ENCODE measurements at places on chromosomes 4 and X. TPM values are rescaled to one million over a fixed set of nuclear protein-coding genes. Genes with fewer than 3 reads are reported as not detected.

DNA sequence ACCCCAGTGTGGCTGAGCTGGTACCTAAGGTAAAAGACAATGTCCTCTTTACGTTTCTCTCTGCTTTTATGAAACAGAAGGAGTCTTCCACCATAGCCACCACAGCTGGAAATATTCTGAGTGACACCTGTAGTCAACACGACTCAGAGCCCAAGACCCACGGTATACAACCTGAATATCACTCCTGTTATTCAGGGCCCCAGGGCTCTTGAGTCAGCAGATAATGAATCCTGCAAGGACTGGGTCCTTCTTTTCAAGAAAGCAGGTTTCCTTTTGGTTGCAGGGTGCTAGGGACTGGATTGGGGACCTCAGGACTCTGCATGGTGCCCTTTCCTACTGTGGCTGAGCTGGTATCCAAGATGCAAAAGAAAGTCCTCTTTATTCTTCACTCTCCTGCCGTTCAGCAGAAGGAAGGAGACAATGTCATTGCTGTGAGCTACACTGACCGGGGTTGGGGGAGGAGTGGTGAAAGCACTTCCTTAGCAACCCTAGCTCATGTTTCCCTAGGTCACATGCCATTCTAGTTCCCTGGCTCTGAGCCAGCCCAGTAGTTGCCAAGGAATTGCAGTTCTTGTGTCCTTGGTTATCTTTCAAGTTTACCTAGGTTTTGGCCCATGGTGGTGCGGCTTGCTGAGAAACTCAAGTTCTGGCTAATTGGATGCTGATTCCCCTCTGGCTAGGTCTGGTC is 23.7 kb upstream of the UNC5C start:
- H3K4me1 ChIP-seq, result no peaks in the 10 kb centered on the region
- H3K27ac ChIP-seq, result no peak overlapping the region

DNA sequence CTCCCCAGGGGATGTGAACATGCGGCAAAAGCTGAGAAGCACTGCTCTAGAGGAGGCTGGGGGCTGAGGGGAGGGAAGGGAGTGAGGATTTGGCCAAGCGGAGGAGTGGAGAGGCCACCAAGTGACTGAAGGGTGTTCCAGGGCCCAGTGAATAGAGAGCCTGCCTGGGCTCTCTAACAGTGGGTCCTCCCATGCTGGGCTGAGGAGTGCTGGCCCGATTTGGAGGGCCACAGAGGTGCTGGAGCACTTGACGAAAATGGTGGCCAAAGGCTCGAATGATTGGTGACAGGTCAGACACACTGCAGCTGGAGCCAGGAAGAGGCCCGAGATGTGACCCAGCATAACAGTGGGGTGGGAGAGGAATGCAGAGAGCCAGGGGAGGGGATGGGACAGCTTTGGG is 37.5 kb upstream of the MAP3K15 start:
- no peak overlapping the region for H3K27ac ChIP-seq
- H3K27me3 ChIP-seq, result no peaks in the 10 kb centered on the region
- DNase-seq, result no peak
- peaks cover 11% of the 10 kb centered on the region for H3K4me1 ChIP-seq
- H3K4me3 ChIP-seq, result no peak overlapping the region

DNA sequence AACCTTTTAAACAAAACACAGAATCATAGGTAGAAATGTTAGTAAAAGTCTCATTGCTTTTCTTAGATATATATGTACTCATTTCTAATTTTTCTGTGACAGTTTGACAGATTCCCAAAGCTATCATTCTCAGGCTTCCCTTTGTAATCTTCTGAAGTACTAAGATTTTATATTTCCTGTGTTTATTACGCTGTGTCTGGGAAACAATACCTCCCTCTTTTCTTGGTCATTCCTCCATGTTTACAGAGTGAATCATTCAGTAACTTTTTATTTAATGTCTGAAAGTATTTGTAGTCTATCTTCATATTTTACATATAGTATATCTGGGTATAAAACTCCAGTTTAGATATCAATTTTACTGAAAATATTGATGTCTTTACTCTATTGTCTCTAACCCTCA is 1826.3 kb upstream of the IGFBP7 start:
- H3K27me3 ChIP-seq, result no peaks in the 10 kb centered on the region
- no peak overlapping the region for H3K27ac ChIP-seq
- H3K4me3 ChIP-seq, result no peak overlapping the region
- H3K4me1 ChIP-seq, result no peaks in the 10 kb centered on the region

GRCh38 chrX:152202886-152203285 is 64.5 kb upstream of the MAGEA10 start:
- no peaks in the 10 kb centered on the region for H3K27me3 ChIP-seq
- H3K27ac ChIP-seq, result no peak overlapping the region
- H3K4me3 ChIP-seq, result no peak overlapping the region
- DNase-seq, result no peak
- no peaks in the 10 kb centered on the region for H3K36me3 ChIP-seq

Gene FAM13A
- total RNA-seq, result 9.6 TPM

DNA sequence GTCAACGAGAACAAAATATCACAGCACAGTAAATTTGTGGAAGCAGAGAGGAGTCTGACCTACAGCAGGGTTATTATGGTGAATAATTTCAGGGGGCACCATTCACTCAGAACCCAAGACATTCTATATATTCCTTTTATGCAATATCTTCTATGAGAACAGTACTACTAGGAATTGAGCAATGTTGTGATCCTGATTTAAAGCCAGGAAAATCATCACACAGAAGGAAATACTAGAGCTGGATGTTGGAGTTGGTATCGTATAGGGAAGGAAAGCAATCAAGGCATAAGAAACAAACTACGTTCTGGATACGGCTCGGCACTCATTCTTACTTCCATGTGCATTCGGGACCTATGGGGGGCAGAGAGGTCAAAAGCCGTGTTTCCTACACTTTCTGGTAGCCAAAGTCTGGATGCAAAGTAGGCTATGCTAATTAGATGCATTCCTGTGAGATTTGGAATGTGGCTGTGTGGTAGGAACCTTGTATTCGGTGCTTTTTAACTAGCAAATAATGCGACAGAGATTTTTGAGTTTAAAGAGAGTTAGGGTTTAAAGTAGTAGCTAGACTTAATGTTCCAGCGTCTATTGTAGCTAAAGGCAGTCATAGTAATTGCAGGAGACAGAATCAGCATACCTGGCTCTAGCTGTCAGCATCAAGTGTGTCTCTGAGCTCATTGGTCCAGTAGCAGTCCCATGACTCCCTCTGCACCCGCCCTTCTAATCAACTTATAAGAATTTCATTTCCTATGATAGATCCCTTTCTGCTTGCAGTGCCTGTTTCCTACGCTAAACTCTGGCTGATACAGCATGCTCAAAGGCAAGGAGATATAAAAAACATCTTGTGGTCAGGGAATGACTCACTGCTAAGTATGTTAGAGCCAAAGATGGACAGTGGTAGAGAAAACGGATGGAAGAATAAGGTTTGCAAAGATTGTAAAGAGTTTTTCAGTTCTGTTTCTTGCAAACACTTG is 43.3 kb upstream of the PDGFC start:
- no peak for DNase-seq
- no peaks in the 10 kb centered on the region for H3K27me3 ChIP-seq
- no peak overlapping the region for H3K4me3 ChIP-seq
- H3K36me3 ChIP-seq, result no peaks in the 10 kb centered on the region
- H3K27ac ChIP-seq, result no peak overlapping the region

Measured in CD4-positive, alpha-beta memory T cell (primary cell).